ENCODE measurements at places on chromosomes 1 and 21.

DNA sequence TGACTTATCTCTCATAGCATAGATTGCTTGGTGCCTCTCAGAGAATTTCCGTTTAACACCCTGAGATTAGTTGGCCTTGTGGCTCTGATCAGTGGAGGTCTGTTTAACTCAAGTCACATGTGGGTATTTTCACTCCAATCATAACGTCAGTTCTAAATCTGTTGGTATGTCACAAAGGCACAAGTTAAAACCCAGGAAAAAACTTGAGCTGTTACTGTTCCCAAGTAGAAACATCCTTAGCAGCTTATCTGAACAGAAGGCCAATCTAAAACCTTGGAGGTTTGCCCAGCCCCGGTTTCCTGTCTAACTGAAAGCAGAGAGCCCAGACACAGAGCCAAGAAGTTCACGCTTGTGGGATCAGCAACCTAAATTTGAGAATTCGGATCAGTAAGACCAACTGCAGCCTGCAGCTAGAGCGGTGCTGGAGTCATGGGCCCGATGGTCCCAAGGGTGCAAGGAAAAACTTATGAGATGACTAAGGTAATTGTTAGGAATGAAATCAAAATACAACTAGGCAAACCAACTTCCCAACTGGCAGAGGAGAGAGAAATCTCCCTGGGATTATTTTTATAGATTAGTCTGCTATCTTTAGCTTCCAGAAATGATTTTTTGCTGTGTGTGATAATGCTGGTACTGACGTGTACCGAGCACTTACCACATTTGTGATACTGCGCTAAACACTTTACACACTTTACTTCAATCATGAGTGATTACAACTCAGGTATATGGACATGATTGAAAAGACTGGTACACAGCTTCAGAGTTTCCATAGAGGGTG is 90.2 kb upstream of the C1orf21 start:
- DNase-seq: peak; percentile 78

DNA sequence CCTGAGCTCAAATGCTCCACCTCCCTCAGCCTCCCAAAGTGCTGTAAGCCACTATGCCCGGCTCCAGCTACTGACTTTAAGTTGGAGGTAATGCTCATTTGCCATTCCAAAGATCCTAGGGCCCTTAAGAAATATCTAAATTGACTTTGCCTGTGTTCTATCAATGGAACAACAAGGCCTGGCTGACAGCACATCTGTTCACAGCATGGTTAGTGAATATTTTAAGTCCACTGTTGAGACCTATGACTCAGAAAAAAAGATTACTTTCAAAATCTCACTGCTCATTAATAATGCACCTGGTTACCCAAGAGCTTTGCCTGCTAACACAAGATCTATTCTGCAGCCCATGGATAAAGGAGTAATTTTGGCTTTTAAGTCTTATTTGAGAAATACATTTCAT is 3.5 kb upstream of the SSX2IP start:
- DNase-seq: no peak

GRCh38 chr1:15116966-15117365 is 36.6 kb upstream of the TMEM51 start:
- no peak for DNase-seq

- no peak for DNase-seq
These were observed 120.0 kb downstream of the PCBP3 start for GRCh38 chr21:45763506-45763905.

DNA sequence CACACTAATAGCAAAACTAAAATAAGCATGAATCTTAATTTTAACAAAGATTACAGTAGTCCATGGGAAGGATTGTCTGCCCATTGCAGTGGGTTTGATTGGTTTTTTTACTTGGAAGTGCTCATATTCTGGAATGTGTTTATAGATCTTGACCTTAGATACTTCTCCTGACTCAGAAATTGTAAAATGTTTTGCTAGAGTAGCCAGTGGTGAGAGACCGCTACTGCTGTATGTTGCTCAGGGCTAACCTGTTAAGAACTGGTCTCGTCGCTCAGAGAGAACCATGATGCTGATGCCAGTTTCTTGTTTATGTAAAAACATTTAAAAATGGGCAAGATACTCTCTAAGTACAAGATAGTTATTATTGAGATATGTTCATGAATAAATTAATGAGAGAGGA is 99.9 kb downstream of the ROR1 start:
- no peak for DNase-seq

DNA sequence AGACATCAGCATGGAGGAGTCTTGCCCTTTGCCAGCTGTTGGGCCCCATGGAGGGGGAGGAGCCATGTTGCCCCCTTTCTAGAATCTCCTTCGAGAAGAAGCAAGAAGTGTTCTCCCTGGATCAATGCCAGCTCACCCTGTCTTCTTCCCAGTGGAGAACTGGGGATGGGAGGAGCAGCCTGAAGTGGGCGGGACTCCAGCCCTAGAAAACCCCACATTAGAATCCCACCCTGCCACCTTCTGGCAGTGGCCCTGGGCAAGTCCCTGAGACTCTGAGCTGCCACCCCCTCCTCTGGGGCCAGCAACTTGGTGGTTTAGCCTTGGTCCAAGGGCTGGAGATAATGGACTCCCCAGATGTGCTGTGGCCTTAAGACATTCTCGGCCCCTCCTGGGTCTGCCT is 51.7 kb downstream of the PAX7 start:
- no peak for DNase-seq

GRCh38 chr1:236526079-236526478 is 2.3 kb downstream of the LGALS8 start:
- DNase-seq: no peak

Measured in left forelimb (tissue), 1 donor.